ENCODE measurements at places on chromosomes 12 and 14. TPM values are rescaled to one million over a fixed set of nuclear protein-coding genes. Genes with fewer than 3 reads are reported as not detected.

DNA sequence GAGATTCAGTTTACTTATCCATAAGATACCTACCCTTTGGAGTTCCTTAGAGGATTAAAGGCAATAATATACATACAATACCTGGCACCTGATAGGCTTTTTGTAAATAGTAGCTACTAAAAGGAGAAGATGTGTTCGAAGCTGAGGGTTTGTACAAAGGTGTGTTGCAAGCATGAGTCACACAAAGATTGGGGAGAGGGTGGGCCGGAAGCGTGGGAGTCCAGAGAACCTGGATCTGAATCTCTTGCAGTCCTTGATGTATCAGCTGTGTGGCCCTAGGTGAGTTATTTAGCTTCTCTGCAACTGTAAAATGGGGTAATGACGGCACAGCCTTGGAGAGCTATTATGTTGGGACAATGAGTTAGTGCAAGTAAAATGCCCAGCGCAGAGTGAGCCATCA is 61.6 kb upstream of the PSMC1 start:
- peaks cover 56% of the 10 kb centered on the region for H3K27me3 ChIP-seq
- H3K4me3 ChIP-seq = no peak overlapping the region
- H3K4me1 ChIP-seq = peaks cover 2% of the 10 kb centered on the region
- no peak overlapping the region for H3K27ac ChIP-seq
- no peaks in the 10 kb centered on the region for H3K36me3 ChIP-seq
- no peak for DNase-seq

- peak overlapping the region; percentile 81 for H3K27ac ChIP-seq
- DNase-seq = no peak
- H3K4me1 ChIP-seq = peaks cover 59% of the 10 kb centered on the region
- no peaks in the 10 kb centered on the region for H3K27me3 ChIP-seq
- peak overlapping the region; percentile 47 for H3K4me3 ChIP-seq
Observed at GRCh38 chr12:122880668-122881067, 15.3 kb downstream of the VPS37B start.

DNA sequence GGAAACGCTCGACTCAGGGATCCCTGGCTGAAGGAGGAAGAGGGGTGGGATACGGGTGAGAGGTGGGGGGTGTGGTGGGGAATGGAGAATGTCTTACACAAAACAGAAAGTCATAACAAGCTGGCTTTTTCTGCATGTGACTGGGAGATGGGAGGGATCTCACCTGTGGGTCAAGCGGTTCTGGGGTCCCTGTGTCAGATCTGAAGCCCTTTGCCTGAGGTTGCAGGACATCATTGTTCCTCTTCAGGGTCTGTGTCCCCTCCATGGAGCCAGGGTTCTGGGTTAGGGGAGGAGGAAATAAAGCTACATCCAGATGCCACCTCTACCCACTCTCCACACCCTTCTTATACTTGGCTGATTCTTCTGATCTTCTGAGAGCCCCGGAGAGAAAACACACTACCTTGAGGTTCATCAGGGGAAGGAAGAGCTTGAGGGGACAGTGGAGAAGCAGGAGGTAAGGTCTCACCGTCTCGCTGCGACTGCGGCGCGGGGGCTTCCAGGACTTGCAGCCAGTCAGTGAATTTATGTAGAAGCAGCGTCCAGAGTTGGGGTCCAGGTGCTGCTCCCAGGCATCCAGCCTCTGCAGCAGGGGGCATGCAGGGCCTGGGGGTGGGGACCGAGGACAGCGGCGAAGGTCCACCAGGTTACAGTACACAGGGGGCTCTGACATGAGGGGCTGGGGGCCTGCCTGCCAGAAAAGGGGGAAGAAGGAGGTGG is 2.5 kb downstream of the ARHGAP9 start:
- no peak for DNase-seq
- peaks cover 73% of the 10 kb centered on the region for H3K4me1 ChIP-seq
- H3K36me3 ChIP-seq = peaks cover 16% of the 10 kb centered on the region
- peak overlapping the region; percentile 100 for H3K27ac ChIP-seq
- H3K4me3 ChIP-seq = peak overlapping the region; percentile 98

DNA sequence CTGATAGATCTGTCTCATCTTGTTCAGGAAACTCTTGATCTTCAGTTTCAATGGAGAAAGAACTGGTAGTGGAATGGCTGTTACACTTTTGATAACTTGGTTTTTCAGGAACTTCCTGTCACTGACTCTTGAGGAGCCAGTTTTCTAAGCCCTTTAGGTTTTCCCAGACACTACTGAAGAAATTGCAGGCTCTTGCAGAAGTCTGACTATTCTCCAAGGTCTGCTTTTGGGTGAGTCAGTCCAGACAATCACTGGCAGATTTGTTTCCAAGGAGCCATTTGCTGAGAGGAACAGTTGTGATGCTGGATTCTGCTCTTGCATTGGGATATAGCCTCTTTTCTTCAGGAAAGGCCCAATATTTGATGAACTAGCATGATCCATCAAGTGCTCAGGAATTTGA is 468.0 kb downstream of the FUT8 start:
- peaks cover 3% of the 10 kb centered on the region for H3K36me3 ChIP-seq
- peaks cover 13% of the 10 kb centered on the region for H3K4me1 ChIP-seq
- no peak overlapping the region for H3K4me3 ChIP-seq
- DNase-seq = no peak
- no peak overlapping the region for H3K27ac ChIP-seq

The FRMD6 gene
- total RNA-seq = 0.65 TPM

Measured in T-helper 17 cell (primary cell).